Dermis microvascular lymphatic vessel endothelial cell (primary cell): ENCODE measurements at places on chromosomes 1 and 21. TPM values are rescaled to one million over a fixed set of nuclear protein-coding genes. Genes with fewer than 3 reads are reported as not detected.

The CDC20 gene
- total RNA-seq = 18.6 and 53.7 TPM in 2 replicates

The BATF3 gene
- total RNA-seq = 0.64 and 1.4 TPM in 2 replicates

The C1orf216 gene
- total RNA-seq = 12.6 and 22.0 TPM in 2 replicates

The CRYAA gene
- total RNA-seq = not detected in 2 replicates

The SAMD13 gene
- total RNA-seq = 0.63 and 1.0 TPM in 2 replicates

The GTF2B gene
- total RNA-seq = 34.4 and 34.8 TPM in 2 replicates

The WDR64 gene
- total RNA-seq = not detected in 2 replicates
